Activated CD8-positive, alpha-beta memory T cell treated with anti-CD3 and anti-CD28 coated beads for 24 hours (primary cell): ENCODE measurements at places on chromosomes 3 and 15.

GRCh38 chr3:115890579-115890978 is 267.3 kb downstream of the GAP43 start:
- DNase-seq: no peak

- DNase-seq: no peak
Measured at GRCh38 chr3:85539232-85539631, 580.4 kb downstream of the CADM2 start.

DNA sequence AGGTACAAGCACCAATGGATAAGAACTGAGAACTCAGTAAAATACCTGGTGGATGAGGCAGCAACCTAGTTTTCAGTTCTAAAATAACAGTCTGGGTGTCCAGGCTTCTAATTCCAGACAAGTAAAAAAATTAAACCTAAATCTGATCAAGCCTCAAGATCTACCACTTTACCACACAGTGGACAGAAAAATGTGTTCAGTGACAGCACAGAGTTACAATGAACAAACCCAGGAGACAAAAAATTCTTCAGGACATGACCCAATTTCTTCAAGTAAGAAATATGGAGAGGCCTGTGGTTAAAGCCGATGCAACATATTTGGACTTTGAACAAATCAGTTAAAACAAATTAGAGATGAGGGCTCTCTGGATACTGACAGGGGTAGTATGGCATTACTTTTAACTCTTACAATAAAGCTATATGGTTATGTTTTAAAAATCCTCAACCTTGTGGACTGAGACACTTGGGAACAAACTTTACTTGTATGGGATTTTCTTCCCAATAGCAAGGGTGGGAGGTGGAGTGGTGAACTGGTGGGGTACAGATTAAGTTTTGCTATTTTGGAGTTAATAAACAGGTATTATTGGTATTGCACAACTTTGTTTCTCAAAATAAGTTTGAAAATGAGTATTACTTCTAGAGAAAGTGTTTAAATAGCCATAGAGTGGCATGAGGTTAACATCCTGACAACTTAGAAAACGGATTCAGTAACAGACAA is 14.2 kb downstream of the CCNL1 start:
- DNase-seq: no peak

GRCh38 chr3:132265488-132265887 is 51.7 kb upstream of the ACP3 start:
- no peak for DNase-seq

DNA sequence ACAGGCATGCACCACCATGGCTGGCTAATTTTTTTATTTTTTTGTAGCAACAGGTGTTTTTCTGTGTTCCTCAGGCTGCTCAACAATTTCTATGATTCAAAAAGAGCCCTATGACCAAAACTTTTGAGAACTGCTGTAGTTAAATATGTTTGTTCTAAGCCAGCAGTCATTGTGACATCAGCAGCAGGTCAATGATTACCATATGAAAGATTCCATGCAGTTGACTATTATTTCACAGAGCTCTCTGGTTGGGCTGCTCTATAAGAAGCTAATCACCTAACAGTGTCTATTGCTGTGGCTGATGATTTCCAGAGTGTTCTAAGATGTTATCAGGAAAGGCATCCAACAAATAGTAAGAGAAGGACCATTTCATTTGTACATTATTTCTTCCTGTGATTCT is at the start of gene CCDC54:
TSS of gene CCDC54 (plus strand) at position 289 of the 400 bp plus-strand sequence. CDS start 149 bp downstream, outside the sequence.
- no peak for DNase-seq

GRCh38 chr15:73697033-73697467 is 12.9 kb downstream of the CD276 start:
- DNase-seq: peak; percentile 84

DNA sequence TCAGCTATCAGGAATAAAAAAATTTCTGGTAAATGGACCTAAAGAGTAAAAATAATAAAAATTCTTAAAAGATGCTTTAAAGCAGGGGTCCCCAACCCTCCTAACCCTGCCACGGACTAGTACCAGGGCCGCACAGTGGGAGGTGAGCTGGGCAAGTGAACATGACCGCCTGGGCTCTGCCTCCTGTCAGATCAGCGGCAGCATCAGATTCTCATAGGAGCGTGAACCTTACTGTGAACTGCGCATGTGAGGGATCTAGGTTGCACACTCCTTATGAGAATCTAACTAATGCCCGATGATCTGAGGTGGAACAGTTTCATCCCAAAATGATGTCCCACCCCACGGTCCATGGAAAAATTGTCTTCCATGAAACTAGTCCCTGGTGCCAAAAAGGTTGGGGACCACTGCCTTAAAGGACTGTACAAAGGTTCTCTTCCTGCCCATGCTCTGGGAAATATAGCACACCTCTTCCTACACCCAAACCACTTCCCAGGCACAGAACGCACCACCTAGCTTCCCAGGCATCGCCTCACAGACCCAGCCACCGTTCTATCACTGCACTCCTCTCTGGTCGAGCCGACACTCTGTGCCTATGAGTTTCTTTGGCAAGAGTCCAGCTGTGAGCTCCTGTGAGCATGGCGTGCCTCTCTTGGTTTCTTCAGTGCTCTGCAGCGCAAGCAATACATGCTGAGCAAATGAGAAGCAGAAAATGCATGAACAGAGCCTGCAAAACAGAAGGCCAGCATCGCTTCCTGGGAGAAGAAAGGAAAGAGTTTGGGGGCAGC is 104.9 kb downstream of the OCA2 start:
- no peak for DNase-seq

GRCh38 chr3:160038862-160039562 is 50.4 kb downstream of the IL12A start:
- no peak for DNase-seq

DNA sequence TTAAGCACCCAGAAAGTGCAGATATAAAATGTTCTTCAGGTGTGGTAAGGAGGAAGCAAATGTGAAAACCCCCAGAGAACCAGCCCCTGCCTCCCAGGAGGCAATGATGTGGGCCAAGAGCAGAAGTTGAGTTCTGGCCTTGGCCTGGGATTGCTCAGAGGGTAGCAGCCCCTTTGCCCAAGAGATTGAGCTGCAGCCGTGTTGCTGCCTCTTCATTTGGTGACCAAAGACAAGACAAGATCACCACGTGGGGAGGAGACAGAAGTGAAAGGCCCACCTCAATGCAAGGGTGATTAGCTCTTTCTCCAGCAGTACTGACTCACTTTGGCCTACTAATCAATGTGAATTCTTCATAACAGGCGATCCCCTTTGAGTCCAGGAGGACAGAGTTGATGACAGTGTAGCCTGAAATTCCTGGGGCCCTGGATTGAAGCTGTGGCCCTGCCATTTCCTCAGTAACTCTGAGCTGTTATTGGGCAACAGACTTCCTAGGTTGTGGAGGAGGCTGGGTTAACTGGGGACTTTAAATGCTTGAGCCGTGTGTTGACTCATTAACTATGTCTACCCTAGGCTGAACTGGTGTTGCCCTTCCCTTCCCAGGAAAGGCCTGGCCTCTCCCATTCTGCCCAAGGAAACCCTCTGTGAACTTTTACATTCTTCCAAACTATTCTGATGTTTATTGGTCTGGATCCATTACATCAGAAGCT is 86.5 kb downstream of the ST6GAL1 start:
- DNase-seq: no peak

DNA sequence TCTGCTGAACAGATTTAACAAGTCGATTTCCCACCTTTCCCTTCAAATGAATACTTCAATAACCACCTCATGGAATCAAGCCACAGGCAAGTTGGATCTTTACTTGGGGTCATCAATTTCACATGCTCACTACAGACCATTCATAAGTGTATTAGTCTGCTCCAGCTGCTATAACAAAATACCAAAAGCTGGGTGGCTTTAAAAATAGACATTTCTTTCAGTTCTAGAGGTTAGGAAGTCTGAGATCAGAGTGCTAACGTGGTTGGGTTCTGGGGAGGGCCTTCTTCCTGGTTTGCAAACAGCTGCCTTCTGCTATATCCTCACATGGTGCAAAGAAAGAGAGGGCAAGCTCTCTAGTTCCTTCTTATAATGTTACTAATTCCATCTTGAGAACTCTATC is 5.1 kb downstream of the GPR176 start:
- DNase-seq: no peak

DNA sequence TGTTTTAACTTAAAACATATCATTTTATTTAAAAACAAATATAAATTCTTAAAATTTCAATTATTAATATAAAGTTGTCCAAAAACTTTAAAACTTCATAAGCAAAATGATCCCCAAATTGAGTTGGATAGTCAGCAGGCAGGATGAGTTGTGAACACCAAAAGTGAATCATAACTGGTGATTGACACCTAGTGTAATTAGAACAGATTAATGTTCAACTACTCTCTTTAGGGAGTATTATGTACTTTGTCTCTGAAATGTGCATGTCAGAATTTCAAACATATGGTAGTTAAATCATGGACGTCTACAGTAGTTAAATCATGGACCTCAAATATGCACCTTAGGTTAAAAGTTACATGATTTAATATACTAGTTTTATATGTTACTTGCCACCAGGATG is 2.9 kb upstream of the SI start:
- no peak for DNase-seq

DNA sequence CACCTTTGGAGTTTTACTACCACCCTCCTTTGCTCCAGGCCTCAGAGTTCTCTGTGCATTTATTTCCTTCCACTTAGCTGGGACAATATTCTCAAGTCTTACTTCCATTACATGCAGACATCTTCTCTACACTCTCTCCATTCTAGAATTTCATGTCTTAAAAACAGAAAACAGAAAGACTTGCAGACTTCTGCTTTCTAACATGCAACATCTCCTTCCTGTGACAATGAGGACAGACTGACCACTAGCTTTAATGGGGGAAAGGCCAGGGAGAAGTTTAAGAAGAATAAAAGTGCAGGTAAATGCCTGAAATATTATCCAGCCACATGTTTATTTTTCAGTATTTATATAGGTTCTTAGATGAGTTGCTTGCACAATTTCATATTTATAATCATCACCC is 17.1 kb upstream of the CSTA start:
- DNase-seq: no peak

- no peak for DNase-seq
Measured at GRCh38 chr3:107899990-107900651, 190.7 kb downstream of the CD47 start.

- no peak for DNase-seq
Measured at GRCh38 chr3:44109771-44110361, 131.8 kb upstream of the TOPAZ1 start.

DNA sequence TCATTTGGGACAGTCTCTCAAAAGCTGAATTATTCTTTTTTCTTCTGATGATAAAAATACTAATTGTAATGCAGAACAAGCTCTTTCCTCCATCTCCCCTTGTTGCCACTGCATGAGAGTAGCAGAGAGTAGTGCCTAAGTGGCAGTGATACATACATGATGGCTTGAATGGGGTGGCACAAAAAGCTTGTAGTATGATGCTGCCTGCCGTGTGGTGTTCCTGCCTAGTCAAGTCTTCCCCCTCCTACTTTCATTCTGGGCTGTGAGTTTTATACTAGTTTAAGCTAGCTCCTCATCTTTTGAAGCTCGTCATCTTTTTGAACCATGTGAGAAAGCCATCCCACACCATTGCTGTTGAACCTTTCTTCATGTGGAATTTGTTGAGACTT is 230.5 kb downstream of the NFKBIZ start:
- DNase-seq: no peak

DNA sequence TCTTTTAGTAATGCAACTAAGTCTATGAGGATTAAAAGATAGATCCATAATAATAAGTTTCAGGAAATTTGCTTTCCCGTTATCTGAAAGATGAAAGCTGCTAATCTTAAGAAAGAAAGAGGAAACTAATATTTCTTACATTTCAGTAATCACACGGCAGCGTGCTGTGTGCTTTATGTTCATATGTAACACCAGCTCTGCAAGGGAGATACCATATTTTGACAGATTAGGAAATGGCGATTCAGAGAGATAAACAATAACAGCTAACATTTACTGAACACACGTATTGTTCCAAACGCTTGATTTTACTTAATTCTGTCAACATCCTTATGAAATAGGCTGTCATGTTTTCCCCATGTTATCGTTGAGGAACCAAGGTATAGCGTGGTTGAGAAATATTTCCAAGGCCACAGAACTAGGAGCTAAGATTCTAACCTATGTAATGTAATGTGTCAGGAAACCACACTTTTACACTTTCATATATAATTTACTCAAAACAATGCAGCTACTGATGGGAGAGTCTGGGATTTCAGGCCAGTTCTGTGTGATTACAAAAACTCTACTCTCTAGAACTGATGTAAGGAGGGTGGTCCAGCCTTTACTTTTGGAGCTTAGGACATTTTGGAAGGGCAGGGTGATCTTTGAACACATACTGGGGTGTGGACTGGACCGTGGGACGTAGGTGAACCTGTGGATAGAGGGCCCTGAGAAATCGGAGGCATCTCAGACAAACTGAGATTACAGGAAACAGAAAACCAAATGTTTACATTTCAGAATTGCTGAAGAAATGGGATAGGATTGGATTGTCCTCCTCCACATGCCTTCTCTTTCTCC is 100.6 kb downstream of the IL1RAP start:
- DNase-seq: no peak

DNA sequence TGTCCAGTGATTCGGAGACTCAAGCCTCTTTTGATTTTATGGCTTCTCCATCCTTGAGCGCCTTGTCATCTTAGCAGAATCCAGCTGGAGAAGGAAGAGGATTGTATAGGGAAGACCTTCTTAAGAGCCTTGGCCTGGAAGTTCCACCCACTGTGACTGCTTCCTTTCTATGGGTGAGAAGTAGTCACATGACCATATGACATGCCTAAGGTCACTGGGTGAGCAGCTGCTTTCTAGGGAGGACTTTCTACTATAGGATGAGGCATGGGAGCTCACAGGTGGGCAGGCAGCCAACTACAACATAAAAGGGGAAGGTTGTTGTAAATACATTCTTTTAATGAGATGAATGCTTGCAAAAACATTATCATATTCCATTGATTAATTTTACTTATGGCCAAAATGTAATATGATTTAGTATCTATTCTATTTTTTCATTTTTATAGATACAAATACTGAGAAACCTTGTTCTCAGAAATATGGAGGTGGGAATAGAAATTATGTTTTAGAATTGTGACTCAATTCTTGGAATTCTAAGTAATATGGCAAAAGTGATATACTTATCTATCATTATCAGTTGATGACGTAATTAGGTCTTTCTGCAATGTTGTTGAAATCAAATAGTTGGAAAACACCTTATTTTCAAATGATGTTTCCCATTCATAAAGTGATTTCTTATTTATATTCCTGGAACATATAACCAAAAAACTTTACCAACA is 53.6 kb upstream of the MINAR1 start:
- no peak for DNase-seq

GRCh38 chr15:90388462-90389380 is 679 bp downstream of the IQGAP1 start:
- peak; percentile 81 for DNase-seq

- DNase-seq: no peak
Measured at GRCh38 chr3:9422712-9423424, 25.5 kb downstream of the SETD5 start.

DNA sequence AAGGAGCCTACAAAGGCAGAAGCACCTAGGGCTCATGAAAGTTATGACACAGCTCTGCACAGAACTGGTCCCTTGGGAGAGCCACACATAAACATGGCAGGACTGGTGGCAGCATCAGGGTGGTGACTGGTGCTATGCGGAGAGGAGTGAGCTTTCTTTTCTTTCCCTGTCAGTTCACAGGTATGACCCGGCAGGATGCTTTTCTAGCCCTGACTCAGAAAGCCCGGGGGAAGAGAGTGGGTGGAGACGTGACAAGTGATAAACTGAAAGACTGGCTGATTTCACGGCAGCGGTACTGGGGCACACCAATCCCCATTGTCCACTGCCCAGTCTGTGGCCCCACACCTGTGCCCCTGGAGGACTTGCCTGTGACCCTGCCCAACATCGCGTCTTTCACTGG is 103.0 kb downstream of the LARS2 start:
- DNase-seq: no peak
